SK-MEL-5 (cell line): ENCODE measurements at places on chromosomes 4 and X. TPM values are rescaled to one million over a fixed set of nuclear protein-coding genes. Genes with fewer than 3 reads are reported as not detected.

GRCh38 chrX:136767104-136767941, 13.4 kb downstream of the ARHGEF6 start:
- DNase-seq = no peak

- DNase-seq = no peak
Observed at GRCh38 chr4:139209470-139210063, 32.5 kb upstream of the ELF2 start.

- DNase-seq = no peak
Observed at GRCh38 chrX:120429776-120430540, 39.1 kb downstream of the LAMP2 start.

- no peak for DNase-seq
Observed at GRCh38 chr4:26484032-26484515, 6.2 kb downstream of the CCKAR start.

DNA sequence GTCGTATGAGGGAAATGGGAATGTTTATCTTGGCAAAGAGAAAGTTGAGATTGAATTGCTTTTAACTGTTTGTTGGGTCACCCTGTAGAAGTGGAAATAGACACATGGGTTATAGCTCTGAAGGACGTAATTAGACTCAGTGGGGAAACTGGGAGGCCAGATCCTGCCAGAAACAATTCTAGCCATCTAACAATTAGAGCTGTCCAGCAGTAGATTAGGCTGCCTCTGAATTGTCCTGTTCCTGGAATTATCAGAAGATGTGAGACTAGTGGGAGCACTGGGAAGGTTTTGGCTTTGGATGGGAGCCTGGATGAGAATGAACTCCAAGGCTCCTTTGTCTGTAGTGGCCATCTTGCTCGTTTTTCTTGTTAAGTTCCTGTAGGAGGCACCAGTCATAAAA, 61.9 kb upstream of the IGFBP7 start:
- no peak for DNase-seq

DNA sequence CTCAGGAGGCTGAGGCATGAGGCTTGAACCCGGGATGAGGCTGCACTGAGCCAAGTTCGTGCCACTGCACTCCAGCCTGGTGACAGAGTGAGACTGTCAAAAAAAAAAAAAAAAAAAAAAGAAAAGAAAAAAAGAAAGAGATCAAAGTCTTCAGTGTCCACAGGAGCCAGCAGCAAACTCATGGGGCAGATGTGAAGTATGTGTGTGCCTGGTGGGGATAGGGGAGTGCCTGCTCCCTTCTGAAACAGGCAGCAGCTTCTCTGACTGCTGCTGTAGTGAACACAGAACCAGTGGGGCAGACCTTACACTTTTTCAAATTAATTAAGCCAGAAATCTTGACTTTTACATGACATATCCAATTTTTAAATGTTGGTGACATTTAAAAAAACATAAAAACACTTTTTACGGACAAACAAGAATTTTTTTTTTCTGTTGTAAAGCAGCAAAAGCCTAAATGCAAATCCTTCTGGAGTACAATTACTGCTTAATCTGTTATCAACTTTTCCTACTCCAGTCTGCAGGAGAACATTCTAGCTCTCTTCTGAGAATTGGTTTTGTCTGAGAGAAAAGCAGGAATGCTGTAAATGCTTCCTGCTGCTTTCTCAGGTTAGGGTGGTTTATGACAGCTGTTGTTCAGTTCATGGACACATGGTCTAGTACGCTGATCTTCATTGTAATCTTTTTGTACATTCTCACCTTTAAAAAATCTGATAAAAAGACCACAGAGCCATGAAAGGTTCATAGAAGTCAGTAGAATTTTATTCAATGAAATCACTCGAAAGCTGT, 311.1 kb downstream of the CAMK2D start:
- no peak for DNase-seq

GRCh38 chr4:23324021-23324690, 565.7 kb downstream of the PPARGC1A start:
- DNase-seq = no peak

- peak; percentile 23 for DNase-seq
Observed at GRCh38 chr4:7043284-7044136, at the start of gene TADA2B. TADA2B (plus strand) TSS chr4:7043372; CDS start chr4:7043580, 208 bp downstream.

DNA sequence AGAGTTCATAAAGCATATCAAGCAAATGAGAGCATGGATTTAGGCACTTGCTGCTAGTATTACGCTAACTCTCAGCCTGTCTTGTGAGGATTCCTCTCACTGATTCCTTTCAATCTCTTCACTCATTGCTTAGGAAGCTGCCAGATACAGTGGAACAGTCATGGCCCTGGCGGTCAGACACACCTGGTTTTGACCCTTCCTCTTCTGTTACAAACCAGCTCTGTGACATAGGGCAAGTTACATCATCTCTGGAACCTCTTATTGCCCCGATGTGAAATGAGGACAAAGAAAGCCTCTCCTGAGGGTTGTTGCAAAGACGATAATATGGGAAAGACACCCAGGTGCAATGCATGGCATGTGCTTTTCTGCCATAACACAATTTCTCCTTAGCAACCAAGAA, 12.2 kb downstream of the FRAS1 start:
- no peak for DNase-seq

DNA sequence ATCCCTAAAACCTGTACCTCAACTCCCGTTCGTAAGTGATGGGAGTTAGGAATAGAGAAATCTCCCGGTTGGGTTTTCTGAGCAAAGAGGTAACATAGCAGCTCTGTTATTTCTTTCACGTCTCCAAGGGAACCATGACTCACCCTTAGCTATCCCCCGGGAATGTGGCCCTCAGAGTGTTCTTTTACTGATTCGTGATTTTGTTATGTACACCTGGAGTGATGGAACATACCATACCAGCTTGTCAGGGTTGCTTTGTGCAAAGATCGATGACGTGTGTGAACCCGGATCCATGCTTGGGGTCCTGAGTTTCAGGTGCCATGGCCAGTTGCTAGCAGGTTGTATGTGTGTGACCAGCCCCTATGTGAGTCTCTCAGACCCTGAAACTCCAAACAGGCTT, 52.6 kb downstream of the HPRT1 start:
- no peak for DNase-seq

DNA sequence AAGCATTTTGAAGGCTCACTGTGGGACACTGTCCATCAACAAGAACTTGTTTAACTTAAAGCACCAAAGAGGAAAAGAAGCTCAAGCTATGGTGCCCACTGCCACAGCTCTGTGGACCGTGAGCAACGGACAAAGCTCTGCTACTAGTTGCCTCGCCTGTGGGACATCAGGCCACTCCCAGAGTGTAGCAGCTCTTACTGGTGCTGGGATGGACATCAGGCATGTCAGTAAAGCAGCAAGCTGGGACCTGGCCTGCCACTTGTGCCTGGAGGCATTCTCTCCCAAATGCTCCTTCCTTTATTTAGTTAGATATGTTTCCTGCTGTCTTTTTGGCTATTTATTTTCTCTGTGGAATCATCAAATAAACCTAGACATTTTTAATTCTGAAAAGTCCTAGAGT, 46.7 kb downstream of the TMEM154 start:
- DNase-seq = no peak

GRCh38 chrX:139692908-139693307, 15.1 kb downstream of the MCF2 start:
- DNase-seq = no peak

- DNase-seq = no peak
Observed at GRCh38 chr4:87553182-87553581, 24.0 kb upstream of the SPARCL1 start.

GRCh38 chrX:15310117-15310516, 5.3 kb downstream of the ASB11 start:
- peak; percentile 63 for DNase-seq

DNA sequence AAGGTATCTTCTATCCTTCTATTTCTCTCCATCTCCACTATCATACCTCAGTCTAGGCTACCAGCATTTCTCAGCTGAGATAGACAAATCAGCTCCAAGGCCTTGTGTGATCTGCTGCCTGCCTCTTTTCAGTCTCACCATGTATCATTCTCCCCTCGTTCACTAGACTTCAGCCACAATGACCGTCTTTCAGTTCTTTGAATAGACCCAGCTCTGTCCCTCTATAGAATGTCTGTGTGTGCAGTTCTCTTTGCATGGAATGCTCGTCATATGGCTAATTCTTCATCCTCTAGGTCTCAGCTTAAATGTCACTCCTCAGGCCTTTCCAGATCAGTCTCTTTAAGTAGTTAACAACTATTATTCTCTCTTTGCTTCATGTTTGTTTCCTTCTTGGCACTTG, 6.5 kb downstream of the IGBP1 start:
- DNase-seq = peak; percentile 91

DNA sequence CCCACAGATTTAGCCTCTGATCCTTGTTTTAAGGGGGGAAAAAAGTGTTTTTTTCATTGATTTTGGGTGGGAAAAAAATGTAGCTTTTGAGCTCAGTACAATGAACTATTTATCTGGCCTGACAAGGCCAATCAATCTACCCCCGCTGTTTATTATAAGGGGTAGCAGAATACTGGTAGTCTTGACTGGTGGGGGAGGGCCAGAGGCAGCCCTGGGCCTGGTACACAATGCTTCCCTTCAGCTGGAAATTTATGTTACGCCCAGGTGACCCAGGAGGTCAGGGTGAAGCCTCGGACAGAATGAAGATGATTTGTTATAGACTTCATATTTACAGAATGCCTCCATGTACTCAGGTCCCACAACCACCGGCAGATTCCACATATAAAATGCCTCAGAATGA, 143.2 kb downstream of the SH3KBP1 start:
- peak; percentile 3 for DNase-seq

DNA sequence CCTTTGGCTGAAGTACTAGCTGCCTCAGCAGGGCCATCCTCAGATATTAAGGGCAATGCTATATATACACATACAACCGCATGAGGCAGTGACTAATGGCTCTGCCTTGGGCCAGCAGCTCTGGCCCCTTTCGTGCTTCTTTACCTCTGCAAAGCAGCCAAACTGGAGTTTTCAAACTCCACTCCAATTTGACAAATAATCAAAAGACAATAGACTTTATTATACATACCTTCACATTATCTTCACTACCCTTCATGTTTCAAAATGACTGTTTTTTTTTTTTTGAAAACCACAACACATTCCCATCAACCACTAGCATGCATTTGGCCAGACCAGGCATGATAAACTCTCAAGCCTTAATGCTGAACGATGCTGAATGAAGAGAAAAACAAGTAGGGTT, 187.7 kb downstream of the ENOX2 start:
- no peak for DNase-seq

DNA sequence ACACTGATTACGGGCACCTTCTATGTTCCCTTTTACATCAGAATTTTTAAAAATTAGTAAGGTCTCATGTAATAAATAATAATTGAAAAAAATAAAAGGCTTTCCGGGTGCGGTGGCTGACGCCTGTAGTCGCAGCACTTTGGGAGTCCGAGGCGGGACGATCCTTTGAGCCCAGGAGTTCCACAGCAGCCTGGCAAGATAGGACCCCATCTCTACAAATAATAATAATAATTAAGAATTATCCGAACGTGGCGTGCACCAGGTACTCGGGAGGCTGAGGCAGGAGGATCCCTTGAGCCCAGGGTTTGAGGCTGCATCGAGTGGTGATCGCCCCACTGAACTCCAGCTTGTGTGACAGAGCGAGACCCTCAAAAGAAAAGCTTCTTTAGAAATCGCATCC, 771 bp upstream of the LAMTOR3 start:
- DNase-seq = no peak

DNA sequence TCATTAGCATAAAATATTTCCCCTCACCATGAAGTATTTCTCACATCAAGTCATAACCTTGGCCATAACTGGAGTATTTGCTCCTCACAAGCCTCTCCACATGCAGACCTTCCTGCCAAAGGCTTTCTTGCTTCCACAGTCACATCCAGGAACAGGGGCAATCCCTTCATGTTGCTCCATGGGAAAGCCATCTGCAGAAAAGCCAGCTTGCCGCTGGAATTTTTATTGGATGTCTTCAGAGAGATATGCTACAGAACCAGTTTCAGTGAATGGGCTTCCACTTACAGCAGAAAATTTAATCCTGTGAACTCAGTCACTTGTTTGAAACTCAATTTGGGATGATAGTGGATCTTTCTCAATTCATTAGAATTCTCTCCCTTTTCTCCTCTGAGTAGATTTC, 3.2 kb upstream of the CDKN2AIP start:
- DNase-seq = no peak

DNA sequence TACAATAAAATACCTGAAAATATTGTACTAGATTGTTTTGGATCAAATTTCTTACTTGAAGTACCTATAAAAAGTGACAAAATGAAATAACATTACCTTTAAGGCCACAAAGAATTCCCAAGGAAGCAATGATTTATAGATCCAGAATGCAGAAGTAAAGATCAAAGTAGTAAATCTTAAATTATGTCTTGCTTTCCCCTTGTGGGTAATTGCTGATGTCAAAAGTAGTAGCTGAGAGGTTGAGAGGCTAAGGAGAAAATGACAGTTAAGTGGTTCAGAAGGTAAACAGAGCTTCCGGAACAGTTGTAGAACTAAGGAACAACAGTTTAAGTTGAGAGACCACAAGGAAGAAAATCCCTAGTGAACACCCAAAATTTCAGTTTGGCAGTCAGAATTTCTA, 358.3 kb downstream of the GABRG1 start:
- DNase-seq = no peak

GRCh38 chrX:22012931-22013330, 19.2 kb upstream of the PHEX start:
- no peak for DNase-seq

DNA sequence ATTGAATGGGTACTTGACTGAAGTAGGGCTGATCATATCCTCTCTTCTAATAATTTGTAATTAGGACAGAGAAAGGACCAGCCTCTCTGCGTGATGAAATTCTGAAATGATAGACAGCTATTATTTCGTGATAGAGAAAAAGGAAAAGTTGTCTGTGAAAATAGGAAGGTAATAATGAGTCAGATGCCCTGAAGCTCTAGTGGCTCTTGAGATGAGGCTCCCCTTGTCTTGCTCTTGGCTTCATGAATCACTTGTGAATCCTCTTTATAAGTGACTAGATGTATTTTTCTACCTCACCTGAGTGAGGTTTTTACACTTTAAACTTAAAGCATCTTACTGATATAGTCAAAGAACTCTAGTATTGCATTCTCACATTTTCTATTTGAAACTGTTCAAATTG, 888.9 kb downstream of the PCDH18 start:
- DNase-seq = no peak

GRCh38 chr4:173367285-173367684, 3.5 kb upstream of the SAP30 start:
- no peak for DNase-seq

GRCh38 chr4:165678936-165679325, 194.1 kb upstream of the TLL1 start:
- no peak for DNase-seq

GRCh38 chrX:74293343-74293946, 10.5 kb upstream of the ZCCHC13 start:
- DNase-seq = peak; percentile 78

GRCh38 chrX:81586096-81586495, 384.2 kb downstream of the SH3BGRL start:
- DNase-seq = no peak

The SERPINA7 gene
- not detected in 2 replicates for total RNA-seq

The YIPF7 gene
- total RNA-seq = not detected in 2 replicates

The PPEF2 gene
- total RNA-seq = not detected in 2 replicates

The UGT2B15 gene
- total RNA-seq = not detected in 2 replicates

The AFAP1 gene
- 10.3 and 11.6 TPM in 2 replicates for total RNA-seq

The TMPRSS11B gene
- total RNA-seq = not detected in 2 replicates

The FOXR2 gene
- total RNA-seq = not detected in 2 replicates

The ARAP2 gene
- total RNA-seq = 8.3 and 14.4 TPM in 2 replicates

The EDA gene
- 0.98 and 1.1 TPM in 2 replicates for total RNA-seq

The ALPK1 gene
- 9.6 and 10.0 TPM in 2 replicates for total RNA-seq

The ADAM29 gene
- total RNA-seq = not detected in 2 replicates

The ERAS gene
- total RNA-seq = 0.40 TPM in 1 of 2 replicates, not detected in the other

The AMOT gene
- total RNA-seq = 10.7 and 11.2 TPM in 2 replicates
